Epithelial cell of esophagus (primary cell): ENCODE measurements at places on chromosomes 3 and 15.
A peak's percentile ranks its signal among the peaks of the same experiment; 100 is the strongest.

- DNase-seq: no peak
Observed at GRCh38 chr15:77409259-77410156, 10.4 kb downstream of the PEAK1 start.

DNA sequence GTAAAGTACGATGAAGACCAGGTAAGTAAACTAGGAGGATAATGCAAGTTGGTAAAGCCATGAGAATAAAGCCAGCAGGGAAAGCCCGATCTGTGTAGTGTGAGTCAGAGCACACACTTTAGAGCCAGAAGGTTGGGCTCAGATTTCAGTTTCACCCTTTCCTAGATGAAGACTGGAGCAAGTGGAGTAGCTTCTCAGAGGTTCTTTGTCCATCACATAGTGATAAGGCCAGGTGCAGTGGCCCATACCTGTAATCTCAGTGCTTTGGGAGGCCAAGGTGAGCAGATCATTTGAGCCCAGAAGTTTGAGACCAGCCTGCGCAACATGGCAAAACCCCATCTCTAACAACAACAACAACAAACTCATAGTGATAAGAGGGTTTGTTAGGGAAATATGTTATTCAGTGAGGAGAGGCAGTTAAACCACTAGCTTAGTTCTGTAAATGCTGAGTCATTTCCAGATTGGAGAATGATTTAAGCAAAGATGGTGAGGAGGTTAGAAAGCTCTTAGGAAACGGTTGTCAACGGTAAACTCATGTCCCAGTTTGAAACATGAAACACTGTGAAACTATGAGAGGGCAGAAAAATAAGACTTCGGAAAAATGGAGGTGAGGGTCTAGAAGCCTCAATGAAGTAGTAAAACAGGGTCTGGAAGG, 39.0 kb downstream of the IL12A start:
- peak; percentile 67 for DNase-seq

DNA sequence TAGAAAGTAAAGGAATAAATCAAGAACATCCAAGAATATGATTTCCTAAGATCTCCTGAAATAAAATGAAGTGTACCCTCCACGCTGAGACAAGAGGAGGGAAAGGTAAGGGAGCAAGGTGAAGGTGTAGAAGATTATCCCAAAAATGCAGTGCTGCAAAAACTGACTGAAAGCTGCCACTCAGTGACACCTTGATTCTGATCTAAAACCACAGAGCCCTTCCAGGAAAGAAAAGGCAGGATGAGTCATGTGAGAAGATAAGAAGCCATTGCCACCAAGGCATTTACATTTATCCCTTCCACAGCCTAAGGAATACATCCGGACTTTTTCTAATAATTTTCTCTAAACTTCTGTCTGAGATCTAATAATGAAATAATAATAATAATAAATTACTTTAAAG, 49.9 kb downstream of the IGSF11 start:
- no peak for DNase-seq

- no peak for DNase-seq
Observed at GRCh38 chr3:9183011-9183410, 66.4 kb downstream of the SRGAP3 start.

GRCh38 chr3:16877911-16878310, 6.8 kb upstream of the PLCL2 start:
- DNase-seq: no peak
